CD4-positive, alpha-beta T cell treated with Interleukin-17A for 4 hours (primary cell): ENCODE measurements at places on chromosomes 13 and 19.

DNA sequence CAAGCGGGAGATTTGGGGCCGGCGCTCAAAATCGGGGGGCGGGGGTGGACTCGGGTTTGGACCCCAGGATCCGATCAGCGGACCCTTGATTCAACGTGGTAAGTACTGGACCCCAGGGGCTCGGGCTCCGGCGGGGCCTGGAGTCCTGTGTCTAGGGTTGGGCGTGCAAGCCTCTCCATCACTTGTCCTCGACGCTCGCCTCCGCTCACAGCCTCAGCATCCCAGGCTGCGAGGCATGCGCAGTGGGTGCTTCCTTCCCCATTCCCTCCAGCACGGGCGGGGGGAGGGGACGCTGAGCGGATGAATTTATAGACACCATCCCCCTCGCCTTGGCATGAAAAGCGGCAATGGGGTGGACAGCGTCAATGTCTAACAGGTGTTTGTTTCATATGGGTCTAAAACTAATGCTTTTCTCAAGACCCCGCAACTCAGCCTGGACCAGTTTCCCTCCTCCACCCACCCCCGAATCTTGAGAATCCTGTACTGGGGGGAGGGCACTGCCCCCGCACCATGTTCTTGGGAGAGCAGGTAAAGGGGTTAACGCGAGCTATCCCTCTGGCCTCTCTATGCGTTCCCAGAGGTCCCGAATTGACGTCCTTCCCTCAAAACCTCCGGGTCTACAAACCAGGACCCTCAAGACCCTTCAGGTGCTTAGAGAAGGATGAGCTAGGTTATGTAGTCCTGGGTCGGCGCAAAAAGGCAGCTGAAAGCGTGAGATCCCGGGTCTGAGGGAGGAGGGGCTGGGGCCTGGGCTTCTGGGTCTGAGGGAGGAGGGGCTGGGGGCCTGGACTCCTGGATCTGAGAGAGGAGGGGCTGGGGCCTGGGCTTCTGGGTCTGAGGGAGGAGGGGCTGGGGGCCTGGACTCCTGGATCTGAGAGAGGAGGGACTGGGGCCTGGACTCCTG lies 579 bp downstream of the CPT1C start:
- DNase-seq: peak; percentile 67

DNA sequence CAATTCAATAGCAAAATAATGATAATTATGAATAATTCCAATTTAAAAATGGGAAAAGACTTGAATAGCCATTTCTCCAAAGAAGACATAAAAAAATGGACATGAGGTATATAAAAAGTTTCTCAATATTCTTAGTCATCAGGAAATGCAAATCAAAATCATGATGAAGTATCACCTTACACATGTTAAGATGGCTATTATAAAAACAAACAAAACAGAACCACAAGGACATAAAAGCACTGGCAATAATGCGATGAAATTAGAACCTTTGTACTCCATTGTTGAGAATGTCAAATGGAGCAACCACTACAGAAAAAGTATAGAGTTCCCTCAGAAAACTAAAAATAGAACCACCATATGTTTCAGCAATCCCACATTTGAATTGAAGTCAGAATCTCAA lies 1186.1 kb downstream of the SLITRK5 start:
- DNase-seq: no peak

DNA sequence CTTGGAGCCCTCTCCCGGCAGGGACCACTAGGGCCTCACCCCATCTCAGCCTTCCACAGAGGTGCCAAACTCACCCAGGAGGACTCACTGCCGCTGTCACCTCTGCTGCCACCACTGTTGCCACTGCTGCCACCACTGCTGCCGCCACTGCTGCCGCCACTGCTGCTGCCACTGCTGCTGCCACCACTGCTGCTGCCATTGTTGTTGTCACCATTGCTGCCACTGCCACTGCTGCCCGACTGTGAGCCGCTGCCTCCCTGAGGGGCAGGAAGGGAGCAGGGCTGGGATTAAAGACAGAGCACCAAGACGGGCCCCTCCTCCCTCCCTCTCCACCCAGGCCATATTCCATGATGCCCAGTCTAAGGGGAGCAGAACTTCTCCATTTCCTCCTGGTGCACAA lies 2.1 kb downstream of the DMKN start:
- DNase-seq: no peak

- DNase-seq: no peak
These were observed 3.1 kb upstream of the NLRP13 start for GRCh38 chr19:55935206-55935605.

- DNase-seq: peak; percentile 69
These were observed 1.2 kb downstream of the LRCH1 start for GRCh38 chr13:46553886-46554858.

- DNase-seq: no peak
These were observed 77.4 kb downstream of the DOCK9 start for GRCh38 chr13:98900442-98900841.

GRCh38 chr19:1577090-1577928 lies 9.2 kb upstream of the MEX3D start:
- no peak for DNase-seq

DNA sequence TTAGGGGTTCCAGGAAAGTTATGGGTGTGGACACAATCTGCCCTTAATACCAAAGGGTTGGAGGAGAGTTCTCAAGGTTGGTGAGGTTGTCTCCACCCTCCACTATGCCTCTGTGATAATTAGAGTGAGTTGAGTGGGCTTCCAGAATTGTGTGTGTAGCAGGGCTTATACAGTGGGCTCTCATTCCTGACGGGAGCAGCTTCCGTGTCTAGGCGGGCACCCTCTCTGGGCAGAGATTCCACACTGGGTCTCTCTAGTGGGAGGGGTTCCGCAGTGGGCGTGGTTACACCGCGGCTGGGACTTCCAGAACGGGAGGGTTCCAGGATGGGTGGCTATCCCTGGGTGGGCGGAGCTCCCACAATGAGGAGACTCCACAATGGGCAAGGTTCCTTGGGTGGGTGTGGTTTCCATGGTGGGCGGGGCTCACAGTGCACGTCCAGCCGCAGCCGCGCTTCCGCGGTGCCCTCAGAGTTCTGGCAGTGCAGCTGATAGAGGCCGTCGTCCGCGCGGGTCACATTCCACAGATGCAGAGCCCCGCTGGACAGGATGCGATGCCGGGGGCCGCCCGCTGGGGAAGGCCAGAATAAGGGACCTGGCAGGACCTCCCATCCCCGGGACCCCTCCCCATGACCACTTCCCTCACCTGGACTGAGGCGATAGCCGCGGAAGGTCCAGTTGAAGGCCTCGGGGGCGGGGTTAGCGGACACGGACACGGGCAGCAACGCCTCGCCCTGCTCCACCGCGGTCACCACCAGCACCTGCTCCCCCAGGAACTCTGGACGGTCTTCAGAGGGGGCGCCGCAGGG lies 8.4 kb downstream of the NPHS1 start:
- DNase-seq: no peak

- DNase-seq: no peak
These were observed 22.8 kb downstream of the ERICH6B start for GRCh38 chr13:45592758-45593157.
